ENCODE measurements at places on chromosomes 12 and 14.

GRCh38 chr12:6125310-6125608 lies 789 bp upstream of the VWF start:
- DNase-seq = no peak

- DNase-seq = peak; percentile 48
These were observed at the start of gene HIP1R for GRCh38 chr12:122834921-122835749. TSS of gene HIP1R (plus strand) at chr12:122835457. CDS start at chr12:122835551, 94 bp downstream.

- DNase-seq = no peak
These were observed 50.9 kb downstream of the RIN3 start for GRCh38 chr14:92564344-92565039.

- DNase-seq = no peak
These were observed 59.1 kb upstream of the GNPNAT1 start for GRCh38 chr14:52850451-52850909.

DNA sequence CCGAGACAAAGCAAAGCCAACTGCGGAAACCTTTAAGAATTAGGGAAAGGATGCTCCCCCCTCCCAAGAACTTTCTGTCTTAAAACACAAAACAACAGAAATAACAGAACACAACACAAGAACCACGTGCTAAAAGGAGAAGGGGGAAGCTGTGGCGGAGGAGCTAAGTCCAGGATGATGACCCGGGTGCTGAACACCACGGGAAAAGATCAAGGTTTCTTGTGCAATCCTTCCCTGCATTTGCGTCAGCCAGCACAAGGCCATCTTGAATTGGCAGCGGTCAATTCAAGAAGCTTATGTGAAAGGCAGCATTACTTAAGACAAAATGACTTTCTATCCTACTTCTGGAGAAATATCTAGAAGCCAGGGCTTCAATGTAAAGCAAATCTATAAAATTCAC lies 11.0 kb upstream of the CREBL2 start:
- DNase-seq = no peak

GRCh38 chr14:49920935-49921334 lies 28.1 kb downstream of the ARF6 start:
- DNase-seq = no peak

DNA sequence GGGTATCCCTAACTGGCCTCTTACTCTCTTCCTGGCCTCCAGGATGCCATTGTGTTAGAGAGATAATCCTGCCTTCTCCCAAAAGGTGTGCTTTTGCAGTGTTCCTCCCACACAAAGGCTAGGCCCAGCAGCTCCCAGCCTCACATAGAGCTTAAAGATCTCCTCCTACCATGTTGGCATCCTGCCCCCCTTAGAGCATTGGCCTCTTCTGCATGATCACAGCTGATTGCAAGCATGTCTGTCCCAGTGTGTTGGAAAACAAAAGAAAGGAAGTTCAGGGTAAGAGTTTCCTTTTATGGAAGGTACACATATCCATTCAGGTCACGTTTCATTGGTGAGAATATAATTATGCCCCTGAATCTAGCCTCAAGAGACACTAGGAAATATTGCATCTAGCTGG lies 405.4 kb downstream of the TMTC2 start:
- no peak for DNase-seq

- no peak for DNase-seq
These were observed 7.1 kb downstream of the ARHGDIB start for GRCh38 chr12:14954269-14954668.

DNA sequence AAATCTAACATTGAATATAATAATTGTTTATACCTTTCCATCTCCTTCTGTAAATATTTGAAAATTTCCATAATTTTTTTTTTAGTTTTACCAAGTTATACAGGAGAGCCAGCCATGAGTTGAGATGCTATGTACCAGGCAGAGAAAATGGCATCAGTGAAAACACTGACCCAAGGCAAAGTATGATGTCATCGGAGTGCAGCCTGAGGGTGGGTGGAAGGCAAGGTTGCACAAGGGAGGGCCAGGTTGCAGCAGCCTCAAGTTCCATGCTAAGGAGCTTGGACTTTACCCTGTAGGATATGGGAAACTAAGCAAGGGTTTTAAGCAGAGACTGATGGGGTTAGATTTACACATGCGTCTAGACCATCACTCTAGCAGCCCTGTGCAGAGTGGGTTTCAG lies 441.1 kb downstream of the BCAT1 start:
- no peak for DNase-seq

- no peak for DNase-seq
These were observed 89.8 kb upstream of the DNM1L start for GRCh38 chr12:32589165-32589865.

- no peak for DNase-seq
These were observed 79.4 kb upstream of the OTX2 start for GRCh38 chr14:56889705-56890104.

- no peak for DNase-seq
These were observed 111.1 kb downstream of the SINHCAF start for GRCh38 chr12:31214626-31215517.

DNA sequence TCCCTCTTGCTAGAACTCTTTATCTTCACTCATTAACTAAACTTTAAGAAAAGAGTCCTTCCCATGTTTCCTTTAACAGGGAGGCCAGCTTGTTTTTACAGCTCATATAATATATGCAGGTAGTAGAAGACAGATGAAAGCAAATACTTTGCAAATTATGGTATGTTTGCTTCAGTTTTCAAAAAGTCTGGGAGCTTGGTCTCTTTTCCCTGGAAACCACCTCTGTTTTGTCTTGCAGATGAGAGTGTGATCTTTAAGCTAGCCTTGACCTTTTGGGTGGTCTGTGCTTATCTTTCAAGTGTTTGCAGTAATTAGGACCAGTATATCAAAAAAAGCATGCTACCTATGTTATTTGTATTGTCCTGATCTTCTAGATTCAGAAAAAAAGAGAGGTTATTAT lies 62.7 kb downstream of the ERC1 start:
- no peak for DNase-seq

DNA sequence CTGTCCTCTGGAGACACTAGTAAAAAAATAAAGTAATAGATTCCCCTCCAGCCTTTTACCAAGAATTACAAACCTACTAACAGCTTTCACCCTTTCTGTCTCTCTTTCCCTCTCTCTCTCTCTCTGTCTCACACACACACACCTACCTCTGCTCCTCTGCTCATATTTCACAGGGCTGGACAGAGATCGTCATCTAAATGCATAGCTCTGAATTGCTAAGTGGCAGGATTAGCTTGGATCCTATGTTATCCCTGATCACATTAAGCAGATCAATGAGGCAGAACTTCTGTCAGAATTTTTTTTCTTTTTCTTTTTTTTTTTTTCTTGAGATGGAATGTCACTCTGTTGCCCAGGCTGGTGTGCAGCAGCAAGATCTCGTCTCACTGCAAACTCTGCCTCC lies 22.9 kb downstream of the VCPKMT start:
- DNase-seq = no peak

- peak; percentile 56 for DNase-seq
These were observed 78.6 kb downstream of the CCDC60 start for GRCh38 chr12:119412811-119413794.

- no peak for DNase-seq
These were observed 344.5 kb downstream of the AEBP2 start for GRCh38 chr12:19783547-19784444.

- no peak for DNase-seq
These were observed 10.5 kb upstream of the PPP1R12A start for GRCh38 chr12:79945433-79945832.

DNA sequence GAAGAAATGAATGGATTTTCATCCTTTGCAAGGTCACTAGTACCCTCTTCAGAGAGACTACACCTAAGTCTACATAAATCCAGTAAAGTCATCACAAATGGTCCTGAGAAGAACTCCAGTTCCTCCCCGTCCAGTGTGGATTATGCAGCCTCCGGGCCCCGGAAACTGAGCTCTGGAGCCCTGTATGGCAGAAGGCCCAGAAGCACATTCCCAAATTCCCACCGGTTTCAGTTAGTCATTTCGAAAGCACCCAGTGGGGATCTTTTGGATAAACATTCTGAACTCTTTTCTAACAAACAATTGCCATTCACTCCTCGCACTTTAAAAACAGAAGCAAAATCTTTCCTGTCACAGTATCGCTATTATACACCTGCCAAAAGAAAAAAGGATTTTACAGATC lies 40.8 kb downstream of the SPATA7 start:
- DNase-seq = peak; percentile 58

DNA sequence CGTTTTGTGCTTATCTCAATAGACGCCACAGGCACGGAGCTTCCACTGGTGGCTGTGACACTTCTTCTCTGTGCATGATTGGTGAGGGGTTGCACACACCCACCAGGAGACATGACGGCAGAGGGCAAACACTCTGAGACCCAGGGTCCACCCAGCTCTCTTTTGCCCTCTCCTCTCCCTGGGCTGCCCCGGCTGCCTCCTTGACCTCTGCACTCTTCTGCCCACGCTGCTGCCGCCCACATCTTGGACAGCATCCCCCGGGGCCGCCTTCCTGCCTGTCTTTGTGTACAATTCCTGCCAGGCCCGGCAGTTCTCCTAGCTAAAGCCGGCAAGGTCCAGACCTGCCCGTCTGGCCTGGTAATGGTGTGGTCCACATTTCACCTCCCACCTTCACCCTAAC lies 44.7 kb downstream of the DPF3 start:
- DNase-seq = no peak

DNA sequence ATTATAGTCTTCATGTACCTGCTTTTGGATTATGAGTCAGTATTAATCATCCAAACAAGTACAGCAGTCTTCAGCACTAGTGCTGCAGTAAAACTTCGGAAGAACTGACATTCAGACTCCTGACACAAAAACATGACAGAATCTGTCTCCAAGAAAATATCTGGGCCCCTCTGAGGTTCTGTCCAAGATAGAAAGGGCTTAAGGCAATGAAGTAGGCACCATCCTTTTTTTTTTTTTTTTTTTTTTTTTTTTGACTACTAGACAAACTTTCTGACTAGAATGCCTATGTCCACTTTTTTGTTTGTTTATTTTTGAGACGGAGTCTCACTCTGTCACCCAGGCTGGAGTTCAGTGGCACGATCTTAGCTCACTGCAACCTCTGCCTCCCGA lies 112.5 kb downstream of the MED13L start:
- peak; percentile 63 for DNase-seq

- DNase-seq = no peak
These were observed 369.3 kb upstream of the DCN start for GRCh38 chr12:91551927-91552326.

DNA sequence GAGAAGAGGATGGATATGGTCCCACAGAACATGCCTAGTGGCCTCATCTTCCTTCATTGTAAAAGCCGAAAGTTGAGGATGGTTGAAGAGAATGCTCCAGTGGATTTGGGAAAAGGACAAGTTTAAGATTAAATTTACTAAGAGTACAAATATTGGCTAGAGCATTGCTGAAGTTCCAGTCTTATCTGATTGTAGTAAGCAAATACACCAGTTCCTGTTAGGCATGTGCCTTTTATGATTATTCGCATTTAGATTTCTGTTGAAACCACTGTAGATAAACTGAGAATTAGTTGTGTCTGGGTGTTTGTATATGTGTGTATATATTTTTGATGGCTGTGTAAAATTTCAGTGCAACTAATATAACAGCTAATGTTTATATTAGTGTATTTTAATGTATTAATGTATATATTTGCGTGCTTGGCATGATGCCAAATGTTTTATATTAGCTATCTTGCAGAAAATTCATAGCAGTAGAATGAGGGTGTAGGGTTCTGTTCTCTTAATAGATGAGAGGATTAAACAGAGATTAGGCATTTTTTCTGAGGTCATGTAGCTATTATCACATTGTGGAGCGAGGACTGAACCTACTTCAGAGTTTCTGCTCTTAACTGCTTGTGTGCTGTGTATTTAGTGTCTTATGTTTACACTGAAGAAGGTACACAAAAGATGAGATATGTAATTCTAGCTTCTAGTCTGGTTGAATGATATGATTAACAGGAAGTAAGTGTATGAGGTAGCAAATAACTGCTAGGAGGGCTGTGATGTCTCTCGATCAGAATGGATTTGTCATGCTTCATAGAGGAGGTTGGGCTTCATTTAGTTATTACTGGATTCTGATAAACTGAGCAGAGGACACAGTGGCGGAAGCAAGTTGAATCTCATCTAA lies 21.1 kb downstream of the FKBP3 start:
- no peak for DNase-seq

DNA sequence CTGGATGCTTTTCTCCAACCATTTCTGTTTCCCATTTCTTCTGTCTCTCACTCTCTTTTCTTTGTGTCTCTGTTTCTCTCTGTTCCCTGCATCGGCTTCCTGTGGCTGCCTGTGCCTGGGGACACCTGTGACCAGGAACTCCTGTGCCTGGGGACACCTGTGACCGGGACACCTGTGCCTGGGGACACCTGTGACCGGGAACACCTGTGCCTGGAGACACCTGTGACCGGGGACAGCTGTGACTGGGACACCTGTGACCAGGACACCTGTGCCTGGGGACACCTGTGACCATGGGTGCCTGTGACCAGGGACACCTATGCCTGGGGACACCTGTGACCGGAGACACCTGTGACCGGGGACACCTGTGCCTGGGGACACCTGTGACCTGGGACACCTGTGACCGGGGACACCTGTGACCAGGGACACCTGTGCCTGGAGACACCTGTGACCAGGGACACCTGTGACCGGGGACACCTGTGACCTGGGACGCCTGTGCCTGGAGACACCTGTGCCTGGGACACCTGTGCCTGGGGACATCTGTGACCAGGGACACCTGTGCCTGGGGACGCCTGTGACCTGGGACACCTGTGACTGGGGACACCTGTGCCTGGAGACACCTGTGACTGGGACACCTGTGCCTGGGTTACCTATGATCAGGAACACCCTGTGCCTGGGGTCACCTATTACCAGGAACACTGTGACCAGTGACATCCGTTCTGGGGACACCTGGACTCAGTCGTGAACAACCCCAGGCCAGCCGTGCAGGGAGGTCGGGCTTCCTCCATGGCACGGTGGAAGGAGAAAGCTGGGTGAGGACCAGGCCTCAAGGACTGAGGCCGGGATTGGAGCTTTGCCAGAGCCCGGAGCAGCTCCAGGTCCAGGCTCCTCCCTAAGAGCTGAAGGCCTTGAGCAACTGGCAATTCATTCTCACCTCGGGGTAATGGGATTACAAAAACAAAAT lies 23.4 kb upstream of the FBRSL1 start:
- no peak for DNase-seq

GRCh38 chr14:96852823-96853422 lies 55.7 kb downstream of the VRK1 start:
- peak; percentile 64 for DNase-seq

GRCh38 chr14:87430810-87431209 lies 562.2 kb downstream of the GALC start:
- no peak for DNase-seq

DNA sequence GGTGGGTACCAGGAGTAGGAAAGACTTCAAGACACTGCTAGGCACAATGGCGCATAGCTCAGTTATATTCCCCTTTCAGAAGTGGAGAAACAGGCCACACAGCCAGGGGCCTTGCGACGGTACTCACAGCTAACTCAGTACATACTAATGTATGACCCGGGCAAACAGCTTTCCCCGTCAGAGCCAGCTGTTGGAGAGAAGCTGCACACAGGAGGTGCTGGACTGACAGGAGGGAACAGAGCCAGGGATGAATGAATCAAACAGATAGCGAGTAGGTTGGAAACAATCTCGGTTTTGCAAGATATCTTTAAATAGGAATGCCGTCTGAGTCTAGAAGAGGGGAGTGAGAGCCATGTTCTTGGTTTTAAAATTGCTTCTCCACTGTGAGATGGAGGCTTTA lies 45.5 kb downstream of the PRIMA1 start:
- DNase-seq = no peak

GRCh38 chr14:36579573-36580140 lies 2.8 kb downstream of the NKX2-8 start:
- DNase-seq = no peak
